ENCODE measurements at places on chromosomes 2 and 18.

- no peak overlapping the region for H3K27ac ChIP-seq
- DNase-seq = no peak
- no peaks in the 10 kb centered on the region for H3K27me3 ChIP-seq
- no peaks in the 10 kb centered on the region for H3K4me1 ChIP-seq
Observed at GRCh38 chr18:49112031-49112430, 161.3 kb upstream of the SMAD7 start.

GRCh38 chr2:24538720-24539119, 47.7 kb downstream of the NCOA1 start:
- H3K36me3 ChIP-seq = no peaks in the 10 kb centered on the region
- H3K27me3 ChIP-seq = no peaks in the 10 kb centered on the region
- H3K27ac ChIP-seq = no peak overlapping the region
- DNase-seq = no peak
- no peak overlapping the region for H3K4me3 ChIP-seq
- H3K4me1 ChIP-seq = no peaks in the 10 kb centered on the region

DNA sequence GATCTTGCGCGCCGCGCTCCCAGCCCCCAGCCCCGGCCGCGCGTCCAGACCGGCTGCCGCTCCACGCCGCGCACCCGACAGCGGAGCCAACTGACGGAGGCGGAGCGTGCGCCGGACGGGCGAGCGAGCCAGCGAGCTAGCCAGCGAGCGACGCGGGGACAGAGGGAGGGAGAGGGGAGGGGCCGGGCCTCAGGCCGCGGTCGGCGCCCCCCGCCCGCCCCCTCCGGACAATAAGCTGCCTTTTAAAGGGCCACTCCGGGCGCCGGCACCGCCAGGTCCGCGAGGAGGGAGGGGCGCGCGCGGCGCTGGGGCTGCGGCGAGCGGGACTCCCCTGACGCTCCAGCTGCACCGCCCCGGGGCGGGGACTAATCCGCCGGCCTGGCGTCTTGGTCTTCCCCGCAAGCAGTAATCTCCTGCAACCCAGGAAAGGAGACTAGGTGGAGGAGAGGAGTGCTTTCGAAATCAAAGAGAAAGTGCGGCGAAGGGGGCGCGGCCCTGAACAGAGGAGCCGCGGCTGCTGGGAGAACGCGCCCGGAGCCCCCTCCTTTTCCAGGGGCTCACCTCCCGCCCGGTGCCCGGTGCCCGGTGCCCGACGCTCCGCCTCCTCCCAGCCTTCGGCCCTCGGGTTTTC, at the start of gene BIN1:
TSS of gene BIN1 (minus strand) at position 164 of the 631 bp plus-strand sequence. CDS start 211 bp downstream, outside the sequence.
- DNase-seq = peak; percentile 87
- H3K4me3 ChIP-seq = peak within 1 kb of the TSS; percentile 59
- no peaks in the 10 kb centered on the region for H3K36me3 ChIP-seq
- H3K27me3 ChIP-seq = no peaks in the 10 kb centered on the region

DNA sequence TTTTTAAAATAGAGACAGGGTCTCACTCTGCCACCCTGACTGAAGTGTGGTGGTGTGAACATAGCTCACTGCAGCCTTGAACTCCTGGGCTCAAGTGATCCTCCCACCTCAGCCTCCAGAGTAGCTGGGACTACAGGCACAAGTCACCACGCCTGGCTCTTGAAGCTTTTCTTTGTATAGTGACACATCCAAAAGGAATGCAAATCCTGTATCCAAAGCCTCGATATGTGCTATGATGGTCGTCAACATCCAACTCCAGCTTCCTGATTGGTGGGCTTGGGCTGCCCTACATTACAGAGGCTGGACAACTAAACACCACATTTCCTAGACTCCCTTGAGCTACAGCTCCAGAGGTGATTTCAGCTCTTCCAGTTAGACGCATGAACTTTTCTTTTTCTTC, 101.7 kb upstream of the PGAP1 start:
- no peaks in the 10 kb centered on the region for H3K4me1 ChIP-seq
- no peak overlapping the region for H3K27ac ChIP-seq
- H3K27me3 ChIP-seq = no peaks in the 10 kb centered on the region
- no peak overlapping the region for H3K4me3 ChIP-seq
